ENCODE measurements at places on chromosomes 13 and 19. TPM values are rescaled to one million over a fixed set of nuclear protein-coding genes. Genes with fewer than 3 reads are reported as not detected.

DNA sequence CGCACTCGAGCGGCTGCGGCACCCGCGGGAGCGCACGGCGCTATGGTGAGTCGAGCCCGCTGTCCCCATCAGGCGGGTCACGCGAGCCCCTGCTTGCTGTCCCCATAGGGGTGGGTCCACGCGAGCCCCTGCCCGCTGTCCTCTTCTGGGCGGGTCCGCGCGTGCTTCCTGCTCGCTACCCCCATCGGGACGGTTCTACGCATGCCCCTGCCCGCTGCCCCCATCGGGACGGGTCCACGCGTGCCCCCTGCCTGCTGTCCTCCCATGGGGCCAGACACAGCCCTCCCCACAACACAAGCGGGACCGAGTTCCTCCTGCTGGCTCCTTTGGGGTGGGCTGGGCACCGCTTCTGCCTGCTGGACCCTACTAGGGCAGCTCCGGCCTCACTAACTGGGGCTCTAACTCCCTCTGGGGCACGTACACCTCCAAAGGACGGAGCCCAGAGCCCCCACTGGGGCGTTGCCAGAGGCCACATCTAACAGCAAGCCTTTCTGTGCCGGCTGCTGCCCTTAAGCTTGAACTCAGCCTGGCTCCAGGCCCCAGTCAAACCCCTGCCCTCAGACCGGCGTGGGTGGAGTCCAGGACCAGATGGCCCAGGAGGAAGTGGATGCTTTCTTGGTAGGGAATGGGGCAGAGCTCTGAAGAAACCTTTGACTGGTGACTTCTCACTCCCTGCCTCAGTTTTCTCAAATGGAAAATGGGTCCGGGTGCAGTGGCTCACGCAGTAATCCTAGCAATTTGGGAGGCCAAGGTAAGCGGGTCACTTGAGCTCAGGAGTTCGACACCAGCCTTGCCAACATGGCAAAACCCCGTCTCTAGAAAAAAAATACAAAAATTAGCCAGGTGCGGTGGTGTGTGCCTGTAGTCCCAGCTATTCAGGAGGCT is 722 bp downstream of the COLGALT1 start:
- peaks cover 39% of the 10 kb centered on the region for H3K4me1 ChIP-seq
- peak; percentile 90 for DNase-seq
- peak overlapping the region; percentile 98 for H3K4me3 ChIP-seq
- peak overlapping the region; percentile 94 for H3K27ac ChIP-seq

Gene SIGLEC12
- 5.4 TPM for total RNA-seq

DNA sequence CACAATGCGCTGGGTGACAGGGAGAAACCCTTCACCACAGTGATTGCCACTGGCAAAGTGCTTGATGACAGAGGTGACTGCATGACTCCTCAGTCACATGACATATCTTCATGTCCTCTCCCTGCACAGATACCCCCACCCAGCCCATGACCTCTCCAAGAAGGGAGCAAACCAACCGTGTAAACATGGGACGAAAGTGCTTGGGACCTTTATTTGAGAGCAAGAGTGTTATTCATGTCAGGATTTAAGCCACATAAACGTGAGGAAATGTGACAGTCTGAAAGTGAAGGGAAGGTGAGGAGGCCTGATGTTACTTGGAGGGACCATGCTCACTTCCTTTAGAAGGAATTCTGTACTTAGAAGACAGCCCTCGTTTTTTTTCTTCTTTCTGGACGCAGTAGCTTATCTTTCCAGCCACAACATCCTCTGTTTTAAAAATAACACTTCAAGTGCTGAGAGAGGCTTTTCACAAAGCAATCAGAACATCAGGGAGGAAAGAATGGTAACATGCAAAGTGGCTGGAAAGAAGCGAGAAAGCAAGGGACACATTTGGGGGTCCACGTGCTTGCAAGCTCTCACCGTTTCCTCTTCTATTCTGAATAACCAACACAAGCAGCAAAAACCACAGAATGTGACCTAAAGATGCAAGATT is 35.6 kb downstream of the EPS15L1 start:
- no peak for DNase-seq
- no peaks in the 10 kb centered on the region for H3K27me3 ChIP-seq
- peak overlapping the region; percentile 75 for H3K27ac ChIP-seq
- H3K4me3 ChIP-seq: no peak overlapping the region
- H3K4me1 ChIP-seq: peaks cover 29% of the 10 kb centered on the region

DNA sequence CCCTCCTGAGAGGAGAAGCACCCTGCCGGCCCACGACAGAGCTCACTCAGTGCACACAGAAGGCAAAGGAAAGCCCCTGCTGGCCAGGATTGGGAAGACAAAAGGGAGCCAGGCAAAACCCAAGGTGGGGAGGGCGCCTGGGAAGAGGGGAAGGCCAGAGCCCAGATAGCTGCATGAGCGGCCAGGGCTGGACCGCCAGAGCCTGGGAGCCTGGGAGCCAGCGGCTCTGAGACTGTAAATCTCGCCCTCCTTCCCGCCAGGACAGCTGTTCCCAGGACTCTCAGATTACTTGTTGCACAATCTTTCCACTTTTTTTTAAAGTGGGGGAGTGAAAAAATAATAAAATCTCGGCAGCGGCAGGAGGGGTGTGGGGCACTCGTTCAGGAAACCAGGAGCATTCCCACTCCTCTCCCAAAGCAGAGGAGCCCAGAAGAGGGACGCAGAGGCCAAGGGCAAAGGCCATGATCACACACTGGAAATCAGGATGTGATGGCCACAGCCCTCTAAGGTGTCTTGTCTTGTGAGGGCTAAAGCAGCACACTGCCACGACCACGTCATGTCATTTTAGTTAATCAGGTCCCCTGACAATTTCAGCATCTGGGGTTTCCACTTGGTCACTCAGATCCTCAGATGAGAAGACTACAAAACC is 19.6 kb upstream of the EPHX3 start:
- DNase-seq: no peak
- H3K36me3 ChIP-seq: peaks cover 100% of the 10 kb centered on the region
- H3K4me1 ChIP-seq: peaks cover 24% of the 10 kb centered on the region

GRCh38 chr19:57978586-57979289 is 4.4 kb upstream of the C19orf18 start:
- H3K27ac ChIP-seq: no peak overlapping the region
- no peak for DNase-seq
- no peak overlapping the region for H3K4me3 ChIP-seq
- H3K4me1 ChIP-seq: no peaks in the 10 kb centered on the region

Gene SHFL
- total RNA-seq: 54.5 TPM

Gene EHD2
- total RNA-seq: 55.3 TPM

Gene BEST2
- total RNA-seq: not detected

GRCh38 chr13:71876648-71877255 is 9.7 kb upstream of the DACH1 start:
- H3K27me3 ChIP-seq: no peaks in the 10 kb centered on the region
- no peak overlapping the region for H3K27ac ChIP-seq
- H3K4me3 ChIP-seq: no peak overlapping the region
- no peaks in the 10 kb centered on the region for H3K36me3 ChIP-seq
- DNase-seq: no peak

- no peaks in the 10 kb centered on the region for H3K36me3 ChIP-seq
- H3K27ac ChIP-seq: no peak overlapping the region
- H3K4me3 ChIP-seq: no peak overlapping the region
- DNase-seq: no peak
- H3K27me3 ChIP-seq: no peaks in the 10 kb centered on the region
- H3K4me1 ChIP-seq: no peaks in the 10 kb centered on the region
Observed at GRCh38 chr13:91709180-91709579, 310.8 kb downstream of the GPC5 start.

- no peaks in the 10 kb centered on the region for H3K36me3 ChIP-seq
- no peak overlapping the region for H3K27ac ChIP-seq
- H3K4me1 ChIP-seq: peaks cover 56% of the 10 kb centered on the region
- DNase-seq: no peak
- peaks cover 39% of the 10 kb centered on the region for H3K27me3 ChIP-seq
- no peak overlapping the region for H3K4me3 ChIP-seq
Observed at GRCh38 chr19:41932259-41932719, 4.0 kb upstream of the ERFL start.

Gene TLE6
- total RNA-seq: 2.3 TPM
